Left renal cortex interstitium (tissue), 4 donors: ENCODE measurements at places on chromosomes 3 and 15. TPM values are rescaled to one million over a fixed set of nuclear protein-coding genes. Genes with fewer than 3 reads are reported as not detected.

The SLC24A5 gene
- 0.54 TPM for polyA plus RNA-seq

DNA sequence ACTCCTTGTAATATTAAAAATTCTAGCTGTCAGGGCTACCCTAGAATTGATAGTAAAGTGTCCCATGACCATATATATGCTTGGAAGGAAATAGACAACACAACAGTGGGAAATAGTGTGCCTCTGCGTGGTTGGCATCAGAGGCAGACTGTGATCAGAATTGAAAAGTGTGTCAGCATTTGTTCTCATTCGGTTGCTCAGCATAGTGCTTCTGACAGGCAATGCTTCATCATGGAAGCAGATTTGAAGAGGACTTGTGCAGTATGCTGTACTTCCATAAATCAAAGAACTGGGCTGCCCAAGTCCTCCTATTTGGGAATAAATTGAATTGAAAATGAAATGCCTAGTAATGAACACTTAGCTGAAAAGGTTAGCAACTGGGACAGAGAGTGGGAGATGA, 435.7 kb downstream of the DIPK2A start:
- DNase-seq: no peak

GRCh38 chr3:150743508-150743907, 19.5 kb downstream of the SIAH2 start:
- no peak for DNase-seq

- no peak for DNase-seq
Measured at GRCh38 chr3:171935261-171936123, 92.3 kb downstream of the TMEM212 start.

DNA sequence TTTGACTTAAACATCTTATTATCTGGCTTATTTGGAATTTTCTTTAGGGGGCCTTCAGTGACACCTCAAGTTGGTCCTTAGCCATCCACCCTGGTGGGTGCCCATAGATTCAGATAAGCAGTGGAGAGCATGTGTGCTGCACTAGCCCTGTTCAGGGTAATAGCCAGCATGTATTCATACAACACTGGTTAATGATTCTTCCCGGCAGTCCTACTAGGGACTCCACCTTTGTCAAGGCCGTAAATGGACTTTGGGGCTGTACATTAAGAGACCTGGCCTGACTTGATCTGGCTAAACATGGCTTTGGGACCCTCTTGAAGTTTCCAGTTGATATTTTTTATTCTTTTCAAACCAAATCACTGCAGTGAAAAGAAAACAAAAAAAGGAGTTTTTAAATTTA, 125.8 kb downstream of the PTPRG start:
- DNase-seq: no peak

GRCh38 chr3:146195030-146195429, 34.0 kb upstream of the PLOD2 start:
- no peak for DNase-seq

DNA sequence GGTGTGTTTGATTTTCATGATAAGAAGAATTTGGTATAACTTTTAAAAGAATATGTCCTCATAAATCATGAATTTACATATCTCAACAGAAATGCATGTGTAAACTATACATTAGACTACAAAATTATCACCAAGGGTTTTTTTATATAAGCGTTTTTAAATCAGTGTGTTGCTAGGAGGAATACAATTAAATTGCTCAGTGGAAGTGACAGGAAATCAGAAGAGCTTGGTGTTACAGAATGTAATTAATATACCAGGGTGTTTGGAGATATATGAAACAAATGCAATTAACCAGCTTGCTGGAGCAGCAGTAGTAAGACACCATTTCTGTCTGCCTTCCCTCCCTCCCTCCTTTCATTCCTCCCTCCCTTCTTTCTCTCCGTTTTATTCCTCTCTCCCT, 2.4 kb downstream of the ROBO2 start:
- no peak for DNase-seq

The RTP1 gene
- not detected for polyA plus RNA-seq
